ENCODE measurements at places on chromosomes 3 and 15.

DNA sequence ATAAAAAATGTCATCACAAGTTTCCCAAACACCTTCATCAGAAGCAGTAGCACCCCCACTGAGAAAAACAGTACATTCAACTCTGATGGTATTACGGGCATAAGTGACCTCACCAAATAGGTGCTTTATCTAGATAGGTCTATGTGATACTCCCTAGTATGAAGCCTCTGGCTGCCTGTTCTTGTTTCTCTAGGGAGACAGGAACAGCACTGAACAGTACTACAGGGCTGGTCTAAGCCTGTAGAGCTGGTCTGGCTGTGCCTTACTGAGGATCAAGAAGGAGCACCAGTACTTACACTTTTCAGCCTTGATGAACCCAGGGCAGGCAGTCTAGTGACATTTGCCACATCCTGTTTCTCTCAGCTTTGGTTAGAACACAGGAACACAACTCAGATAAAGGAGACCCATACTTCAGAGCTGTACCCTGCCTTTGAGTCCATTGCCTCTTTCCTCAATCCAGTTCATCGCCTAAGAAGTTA, 35.9 kb downstream of the OXNAD1 start:
- peak; percentile 15 for DNase-seq

DNA sequence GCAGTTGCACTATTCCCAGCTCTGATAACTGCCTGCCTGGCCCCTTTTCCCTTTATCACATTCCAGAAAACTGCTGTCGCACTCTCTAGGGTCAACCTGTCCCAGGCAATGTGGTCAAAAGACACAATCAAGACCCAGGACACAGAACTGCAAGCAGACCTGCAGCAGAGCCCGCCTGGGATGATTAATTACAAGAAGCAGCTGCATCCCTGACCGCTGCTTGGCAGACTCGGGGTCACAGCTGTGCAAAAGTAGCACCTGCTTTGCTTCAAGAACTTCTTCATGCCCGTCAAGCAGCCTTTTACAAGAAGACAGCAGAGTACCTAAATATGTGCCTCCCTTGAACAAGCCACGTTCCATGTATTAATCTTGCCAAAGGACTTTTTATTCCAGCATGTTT, 120.0 kb upstream of the ST8SIA2 start:
- no peak for DNase-seq

- no peak for DNase-seq
Measured at GRCh38 chr3:51276046-51276445, 109.0 kb upstream of the MANF start.

DNA sequence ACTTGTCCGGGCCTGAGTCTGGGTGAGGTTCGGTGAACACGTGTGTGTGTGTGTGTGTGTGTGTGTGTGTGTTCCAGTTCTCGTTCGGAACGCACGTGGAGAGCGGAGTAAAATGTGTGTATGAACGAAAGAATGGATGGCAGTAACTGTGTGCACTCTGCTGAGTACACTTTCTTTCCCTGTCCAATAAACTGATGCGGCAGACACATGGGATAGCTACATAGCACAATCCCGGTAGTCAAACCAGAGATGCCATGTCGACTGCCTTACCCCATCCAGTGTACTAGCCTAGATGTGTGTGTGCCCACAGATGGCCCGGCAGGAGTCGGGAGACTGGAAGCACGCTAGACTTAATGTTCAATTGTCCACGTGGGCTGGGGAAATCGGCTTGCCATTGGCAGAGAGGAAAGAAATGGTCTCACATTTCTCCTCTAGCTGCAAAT, 507 bp upstream of the GOLIM4 start:
- DNase-seq: peak; percentile 47

GRCh38 chr3:185851046-185851445, 26.2 kb upstream of the IGF2BP2 start:
- no peak for DNase-seq

GRCh38 chr15:69337138-69337537, 38.4 kb downstream of the PAQR5 start:
- DNase-seq: no peak

- no peak for DNase-seq
Measured at GRCh38 chr15:51499379-51499976, 123.1 kb downstream of the DMXL2 start.

GRCh38 chr3:112335434-112335781, 2.5 kb downstream of the CD200 start:
- no peak for DNase-seq

GRCh38 chr15:60009124-60009960, 5.2 kb downstream of the FOXB1 start:
- no peak for DNase-seq

DNA sequence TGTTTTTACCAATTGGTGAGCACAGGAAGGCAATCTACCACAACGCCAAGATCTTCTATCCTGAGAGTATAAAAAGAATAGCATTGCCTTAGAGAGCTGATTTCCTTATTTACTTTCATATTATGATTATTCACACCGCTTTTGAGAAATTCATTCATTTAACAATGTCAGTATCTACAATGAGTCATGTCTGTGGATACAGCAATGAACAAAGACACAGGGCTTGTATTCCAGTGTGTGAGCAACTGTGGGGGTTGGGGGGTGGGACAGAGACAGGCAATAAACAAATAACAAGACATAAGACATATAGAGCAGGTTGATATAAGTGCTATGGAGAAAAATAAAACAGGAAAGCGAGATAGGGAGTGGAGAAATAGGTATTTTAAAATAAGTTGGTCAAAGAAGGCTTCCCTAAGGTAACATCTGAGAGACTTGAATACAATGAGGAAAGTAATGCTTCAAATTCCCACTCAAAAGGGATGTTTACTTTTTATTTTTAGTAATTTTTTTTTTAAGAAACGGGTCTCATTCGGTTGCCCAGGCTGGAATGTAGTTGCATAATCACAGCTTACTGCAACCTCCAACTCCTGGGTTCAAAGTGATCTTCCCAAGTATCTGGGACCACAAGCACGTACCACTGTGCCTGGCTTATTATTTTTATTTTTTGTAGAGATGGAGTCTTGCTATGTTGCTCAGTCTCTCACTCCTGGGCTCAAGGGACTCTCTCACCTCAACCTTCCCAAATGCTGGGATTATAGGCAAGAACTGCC, 45.7 kb downstream of the PGBD4 start:
- no peak for DNase-seq

- no peak for DNase-seq
Measured at GRCh38 chr3:167978071-167978470, 117.7 kb downstream of the GOLIM4 start.

- DNase-seq: peak; percentile 63
Measured at GRCh38 chr15:92803852-92804609, 96.1 kb upstream of the CHD2 start.

- no peak for DNase-seq
Measured at GRCh38 chr3:50256978-50257890, 11.7 kb upstream of the SEMA3B start.

DNA sequence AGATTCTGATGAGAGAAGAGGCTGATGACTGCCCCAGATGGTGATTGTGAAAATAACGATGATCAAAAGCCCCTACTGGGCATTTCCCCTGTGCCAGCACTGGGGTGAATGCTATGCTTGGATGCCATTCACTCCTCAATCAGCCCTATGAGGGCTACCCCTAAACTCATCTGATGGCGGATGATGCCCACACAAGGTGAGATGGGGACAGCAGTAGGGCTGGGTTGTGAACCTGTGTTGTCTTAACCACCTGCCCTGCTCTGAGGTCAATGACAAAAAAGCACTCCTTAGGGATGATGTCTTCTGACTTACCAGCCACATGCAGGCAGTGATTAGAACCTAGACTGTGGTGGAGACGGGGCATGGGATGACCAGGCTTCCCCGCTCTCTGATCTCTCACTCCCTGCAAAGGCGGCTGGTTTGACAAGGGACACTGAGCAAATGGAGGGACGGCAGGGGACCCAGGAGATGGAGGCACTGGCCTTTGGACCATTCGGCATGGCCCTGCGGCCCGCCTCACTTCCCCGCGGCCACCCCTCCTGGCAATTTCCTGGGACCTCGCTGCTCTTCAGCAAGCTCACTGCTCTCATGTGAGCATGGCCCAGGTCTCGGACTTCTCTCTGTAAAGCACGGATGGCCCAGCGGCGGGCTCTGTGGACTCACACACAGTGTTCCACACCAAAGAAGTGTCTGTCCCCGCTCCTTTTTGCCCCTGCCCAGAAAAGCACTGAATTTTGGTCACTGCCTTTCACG, 251.4 kb upstream of the LYSMD4 start:
- no peak for DNase-seq

- DNase-seq: no peak
Measured at GRCh38 chr3:179260949-179261765, 10.2 kb upstream of the KCNMB3 start.

DNA sequence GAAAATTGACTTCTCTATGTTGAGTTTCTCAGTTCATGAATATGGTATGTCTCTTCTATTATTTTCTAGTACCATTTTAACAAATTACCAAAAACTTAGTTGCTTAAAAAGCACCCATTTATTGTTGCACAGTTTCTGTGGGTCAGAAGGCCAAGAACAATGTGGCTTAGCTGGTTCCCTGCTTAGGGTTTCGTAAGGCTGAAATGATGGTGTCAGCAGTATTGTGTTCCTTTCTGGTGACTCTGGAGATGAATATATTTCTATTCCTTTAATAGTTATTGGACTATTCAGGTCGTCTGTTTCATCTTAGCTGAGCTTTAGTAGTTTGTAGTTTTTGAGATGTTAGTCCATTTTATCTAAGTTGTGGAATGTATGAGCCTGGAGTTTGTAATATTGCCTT, 44.9 kb downstream of the IL1RAP start:
- no peak for DNase-seq

GRCh38 chr3:47009225-47010110, 30.0 kb downstream of the NBEAL2 start:
- no peak for DNase-seq

DNA sequence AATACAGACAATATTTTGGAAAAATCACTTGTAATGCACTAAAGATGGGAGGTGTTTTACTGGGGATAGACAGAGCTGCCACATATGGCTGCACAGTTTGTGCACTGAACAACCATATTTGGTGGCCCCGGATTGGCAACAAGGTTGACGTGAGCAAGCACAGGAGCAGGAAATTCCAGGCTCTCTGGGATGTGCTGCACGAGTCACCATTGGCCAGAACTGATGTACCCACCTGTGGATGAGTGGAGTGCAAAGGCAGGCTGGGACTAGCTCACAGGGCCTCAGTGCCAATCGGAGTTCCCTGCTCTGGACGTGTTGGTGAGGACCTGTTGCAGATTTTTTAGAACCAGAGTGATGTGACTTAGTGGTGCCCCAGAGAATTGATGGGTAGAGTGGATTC, 42.0 kb upstream of the SCAANT1 start:
- DNase-seq: no peak

DNA sequence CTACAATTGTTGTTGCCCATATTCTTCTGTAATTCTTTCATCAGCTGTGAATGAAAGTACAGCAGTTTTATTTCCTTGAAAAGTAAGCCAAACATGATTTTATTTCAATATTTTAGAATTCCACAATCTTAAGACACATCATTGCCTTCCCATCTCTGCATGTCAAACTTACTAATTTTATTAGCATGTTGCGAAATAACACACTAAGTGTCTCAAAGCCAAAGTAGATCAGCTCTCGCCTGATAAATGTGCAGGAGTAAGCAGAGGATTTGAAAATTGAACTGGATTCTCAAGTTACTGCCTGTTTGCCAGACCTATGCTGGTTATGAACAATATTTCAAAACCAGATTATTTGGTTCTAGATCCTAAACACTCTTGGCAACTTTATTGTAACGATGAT, 25.7 kb downstream of the TGFBR2 start:
- no peak for DNase-seq

- DNase-seq: no peak
Measured at GRCh38 chr15:83250781-83251180, 33.7 kb downstream of the BNC1 start.

- no peak for DNase-seq
Measured at GRCh38 chr3:22951910-22952309, 251.2 kb upstream of the UBE2E2 start.

- DNase-seq: no peak
Measured at GRCh38 chr3:14569474-14570000, 29.4 kb upstream of the GRIP2 start.

DNA sequence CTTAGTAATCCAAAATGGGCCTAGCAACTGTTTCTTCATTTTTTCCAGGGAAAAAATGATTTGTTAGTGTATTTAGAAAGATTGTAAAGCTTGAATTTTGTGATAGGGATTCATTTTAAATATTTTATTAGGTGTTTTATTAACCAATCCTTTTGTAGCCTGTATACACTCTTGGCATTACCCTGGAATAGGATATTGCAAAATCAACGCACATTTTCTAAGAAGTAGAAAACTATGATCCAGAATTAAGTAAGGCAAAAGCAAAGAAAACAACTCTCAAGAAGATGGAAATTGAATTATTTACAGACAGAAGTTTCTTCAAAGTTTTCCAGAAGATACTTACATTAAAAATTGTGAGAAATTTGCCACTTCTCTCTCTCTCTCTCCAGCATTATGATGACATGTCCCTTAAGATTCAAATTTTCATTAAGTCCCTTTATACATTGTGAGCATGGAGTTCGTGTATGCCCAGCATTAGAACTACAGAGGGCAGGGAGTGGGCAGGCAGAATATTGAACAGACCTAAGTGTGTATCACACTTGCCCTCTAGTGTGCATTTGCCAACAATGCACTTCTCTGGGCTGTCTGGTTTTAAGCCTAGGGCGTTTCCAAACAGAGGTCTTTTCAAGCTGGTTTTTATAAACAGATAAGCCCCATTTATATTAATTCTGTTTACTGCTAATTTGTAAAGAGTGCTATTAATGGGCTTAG, 28.5 kb upstream of the CMSS1 start:
- DNase-seq: peak; percentile 3

DNA sequence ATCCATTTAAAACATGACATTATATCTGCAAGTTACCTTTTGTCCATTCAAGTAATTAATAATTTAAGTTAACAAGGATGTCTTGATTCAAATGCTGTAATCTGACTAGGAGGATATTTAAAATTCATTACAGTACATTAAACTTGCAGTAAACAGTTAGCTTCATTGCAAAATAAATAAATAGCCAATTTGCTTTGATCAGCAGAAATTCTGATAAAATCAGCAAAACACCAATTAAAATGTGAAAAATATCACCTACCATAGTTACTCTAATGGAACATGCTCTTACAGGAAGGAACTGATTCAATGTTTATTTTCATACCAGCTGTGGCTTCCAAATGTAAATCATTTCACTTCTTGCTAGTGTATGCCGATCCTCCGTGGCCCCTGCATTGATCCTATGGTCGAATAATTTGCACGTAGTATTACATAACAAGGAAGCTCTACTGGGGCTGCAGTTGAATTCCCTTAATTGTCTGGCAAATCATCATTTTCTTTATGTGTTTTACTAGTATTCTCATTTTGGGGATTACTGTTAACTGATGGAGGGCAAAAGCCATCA, 150.7 kb downstream of the FOXB1 start:
- DNase-seq: no peak

DNA sequence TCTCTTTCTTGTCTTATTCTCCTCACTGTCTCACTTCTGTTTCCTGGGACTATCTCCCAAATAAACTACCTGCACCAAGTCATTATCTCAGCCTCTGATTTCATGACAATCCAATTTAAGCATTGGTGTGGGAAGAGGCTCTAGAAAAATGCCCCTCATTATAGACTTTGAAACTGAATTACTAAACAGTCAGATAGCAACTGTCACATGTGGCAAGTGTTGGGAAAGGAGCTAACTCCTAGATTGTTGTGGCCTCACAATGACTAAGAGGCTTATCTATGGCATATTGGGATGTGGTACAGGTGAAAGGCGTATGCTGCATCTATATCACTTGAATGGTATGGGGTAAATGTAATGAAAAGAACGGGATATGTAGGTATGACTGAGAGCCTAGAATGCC, 103.5 kb upstream of the CCDC54 start:
- DNase-seq: no peak
